ENCODE measurements at places on chromosomes 1 and 21.

DNA sequence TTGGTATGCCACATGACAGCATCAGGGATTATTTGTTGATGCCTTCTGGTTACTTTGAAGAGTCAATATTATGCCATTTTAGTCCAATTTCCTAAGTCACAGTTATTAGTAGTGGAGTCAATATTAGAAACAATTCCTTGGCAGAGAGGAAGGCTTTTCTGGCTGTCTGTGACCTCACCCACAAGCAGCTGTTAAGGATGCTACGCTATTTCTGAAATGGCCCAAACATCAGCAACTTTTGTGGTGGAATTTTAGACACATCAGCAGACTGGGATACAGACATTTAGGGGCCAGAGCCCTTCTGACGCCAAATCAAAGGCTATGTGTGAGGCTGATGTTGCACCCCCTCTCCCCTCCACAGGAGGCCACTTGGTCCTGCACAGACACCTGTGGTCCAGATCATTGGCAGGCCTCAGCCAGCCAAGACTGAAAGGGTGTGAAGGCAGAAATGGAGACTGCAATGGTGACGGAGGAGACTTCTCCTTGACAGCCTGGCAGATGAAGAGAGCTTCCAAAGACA is 9.2 kb upstream of the RXRG start:
- no peak for DNase-seq

DNA sequence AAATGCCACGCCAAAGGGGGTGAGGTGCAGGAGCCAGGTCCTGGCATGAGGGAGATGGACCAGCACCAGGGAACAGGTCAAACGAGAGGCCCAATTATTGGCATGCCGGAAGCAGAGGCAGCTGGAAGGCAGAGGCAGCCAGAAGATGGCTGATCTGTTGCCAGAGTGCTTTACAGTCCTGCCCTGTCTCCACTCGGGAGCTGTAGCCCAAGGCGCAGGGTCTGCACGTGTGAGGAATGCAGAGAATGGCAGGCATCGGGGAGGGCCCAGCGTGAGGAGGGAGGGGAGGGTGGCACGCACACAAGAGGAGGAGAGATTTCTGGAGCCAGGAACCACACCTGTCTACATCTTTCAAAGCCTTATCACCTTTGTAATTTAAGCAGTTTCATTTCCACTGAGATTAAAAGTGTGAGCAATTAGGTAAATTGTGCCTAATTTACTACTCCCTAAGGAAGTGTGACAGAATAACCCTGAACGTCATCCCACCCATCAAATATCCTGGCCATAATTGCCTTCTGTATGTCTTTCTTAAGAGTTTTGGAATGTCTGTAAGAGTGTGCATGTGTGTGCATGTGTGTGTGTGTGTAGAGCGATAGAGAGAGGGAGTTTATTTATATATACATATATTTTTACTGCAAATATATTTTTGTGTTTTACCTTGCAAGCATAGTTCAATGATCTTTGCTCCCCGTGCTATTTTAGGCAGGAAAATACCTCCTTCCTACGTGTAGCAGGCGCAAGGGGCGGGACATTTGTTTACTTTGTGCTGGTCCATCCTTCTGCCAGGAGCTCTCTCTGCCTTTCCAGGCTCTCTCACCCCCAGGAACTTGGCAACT is 125.5 kb upstream of the SERBP1 start:
- no peak for DNase-seq

GRCh38 chr1:17877316-17877715 is 122.2 kb downstream of the ACTL8 start:
- no peak for DNase-seq

DNA sequence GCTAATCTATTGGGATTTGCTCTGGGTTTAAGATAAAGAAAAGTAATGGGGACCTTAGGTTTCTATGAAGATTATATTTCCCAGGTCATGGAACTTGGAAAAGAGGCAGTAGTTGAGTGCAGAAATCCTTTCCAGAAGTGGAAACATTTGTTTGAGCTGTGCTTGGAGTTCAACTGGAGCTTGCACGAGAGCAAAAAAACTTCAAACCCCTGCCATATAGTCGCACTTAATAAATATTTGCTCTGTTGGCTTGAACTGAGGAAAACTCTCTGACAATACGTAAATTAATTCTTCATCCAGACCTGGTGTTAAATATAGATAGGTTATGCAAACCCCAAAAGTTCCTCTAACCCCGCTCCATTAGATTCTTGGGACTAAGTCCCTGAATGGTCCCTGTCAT is 52.8 kb upstream of the COL24A1 start:
- DNase-seq, result no peak

- DNase-seq, result no peak
These were observed 19.0 kb upstream of the MFN2 start for GRCh38 chr1:11961230-11961629.

DNA sequence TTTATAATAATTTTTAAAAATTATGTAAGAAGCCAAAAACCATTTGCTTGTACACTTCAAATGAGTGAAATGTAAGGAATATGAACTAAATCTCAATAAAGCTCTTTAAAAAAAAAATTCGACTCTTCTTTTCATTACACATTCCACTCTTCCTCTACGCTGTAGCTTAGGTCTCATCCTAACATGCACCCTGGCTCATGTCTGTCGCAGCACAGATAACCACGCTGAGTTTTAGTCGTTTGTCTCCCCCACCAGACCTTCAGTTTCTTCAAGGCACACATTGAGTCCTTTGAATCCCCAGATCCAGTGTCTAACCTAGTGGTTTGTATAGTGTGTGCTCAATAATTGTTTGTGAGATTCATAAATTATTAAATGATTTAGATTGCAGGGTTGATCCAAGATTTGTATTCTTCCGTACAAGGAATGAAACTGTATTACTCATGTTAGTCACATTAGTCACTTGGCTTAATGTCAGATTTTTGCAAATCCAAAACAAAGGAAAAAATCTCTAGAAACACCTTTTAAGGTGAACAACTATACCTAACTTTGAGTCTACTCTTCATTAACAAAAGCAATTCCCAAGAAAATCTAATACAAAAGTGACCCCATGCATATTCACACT is 57.3 kb downstream of the SLC25A24 start:
- DNase-seq, result peak; percentile 49

- no peak for DNase-seq
These were observed 45.6 kb downstream of the UBR4 start for GRCh38 chr1:19164274-19165015.

- DNase-seq, result no peak
These were observed 191.9 kb upstream of the DUSP10 start for GRCh38 chr1:221933814-221934213.

- DNase-seq, result no peak
These were observed 115.7 kb upstream of the ATP1A1 start for GRCh38 chr1:116257341-116257767.

DNA sequence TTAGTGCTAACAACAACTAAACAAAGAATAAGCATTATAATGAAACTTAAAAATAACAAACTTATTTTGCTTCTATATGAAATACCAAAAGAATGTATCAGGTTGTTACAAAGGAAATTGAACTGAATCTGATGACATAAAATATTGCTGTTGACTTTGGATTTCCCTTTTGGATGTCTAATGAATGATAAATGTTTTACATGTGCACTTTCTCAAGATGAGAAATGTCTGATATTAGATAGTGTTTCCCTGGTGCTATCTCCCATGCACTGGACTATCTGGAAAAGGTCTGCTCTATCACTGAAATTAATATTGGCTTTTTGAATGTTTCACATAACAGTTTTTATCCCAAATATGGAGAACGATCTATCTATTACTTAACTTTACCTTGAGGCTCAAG is 179.9 kb downstream of the HMCN1 start:
- DNase-seq, result no peak

- DNase-seq, result no peak
These were observed 27.7 kb downstream of the FMO2 start for GRCh38 chr1:171212607-171213351.

GRCh38 chr1:184193451-184193850 is 141.9 kb downstream of the TSEN15 start:
- no peak for DNase-seq

GRCh38 chr1:198128533-198128932 is 28.3 kb upstream of the NEK7 start:
- peak; percentile 27 for DNase-seq

DNA sequence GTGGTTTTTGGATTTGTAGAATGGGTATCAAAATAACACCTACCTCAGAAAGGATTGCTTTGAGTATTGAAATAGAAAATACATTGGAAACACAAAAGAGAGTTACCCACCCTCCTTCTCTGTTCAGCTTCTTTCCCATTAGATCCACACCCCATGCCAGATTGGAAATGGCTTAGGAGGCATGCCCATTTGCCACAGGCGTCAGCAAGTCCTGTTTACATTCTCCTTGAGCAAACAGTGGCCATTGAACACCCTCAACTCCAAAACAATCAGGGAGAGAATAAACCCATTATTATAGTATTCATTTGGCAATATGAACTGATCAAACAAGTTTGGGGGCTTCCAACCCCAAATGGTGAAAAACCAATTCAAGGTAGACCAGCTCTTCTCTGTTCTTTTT is 2.4 kb downstream of the ELAPOR1 start:
- no peak for DNase-seq

- DNase-seq, result peak; percentile 11
These were observed 563.0 kb downstream of the LRRIQ3 start for GRCh38 chr1:73635021-73635420.

Measured in HCEC 1CT (cell line).